ENCODE measurements at places on chromosomes 13 and 19.

DNA sequence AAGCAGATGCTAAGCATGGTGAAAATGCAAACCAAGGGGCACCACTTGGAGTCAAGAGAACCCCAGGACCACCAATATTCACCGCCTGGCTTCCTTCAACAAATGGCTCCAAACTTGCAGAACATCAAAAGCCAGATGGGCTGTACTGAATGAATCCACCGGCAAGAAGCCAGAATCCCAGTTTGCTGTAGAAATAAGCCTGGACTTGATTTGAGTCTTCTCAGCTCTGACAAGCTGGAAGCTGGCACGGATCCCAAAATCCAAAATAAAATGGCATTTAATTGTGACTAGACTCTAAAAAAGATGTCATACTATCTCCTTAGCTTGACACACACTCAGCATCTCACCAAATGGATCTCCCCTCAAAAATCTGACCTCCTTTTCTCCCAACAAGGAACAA lies 11.9 kb downstream of the EFNB2 start:
- DNase-seq = no peak

GRCh38 chr13:24684600-24684998 lies 4.4 kb downstream of the ATP12A start:
- no peak for DNase-seq

- peak; percentile 27 for DNase-seq
Measured at GRCh38 chr19:4557971-4558941, 1.2 kb downstream of the SEMA6B start.

DNA sequence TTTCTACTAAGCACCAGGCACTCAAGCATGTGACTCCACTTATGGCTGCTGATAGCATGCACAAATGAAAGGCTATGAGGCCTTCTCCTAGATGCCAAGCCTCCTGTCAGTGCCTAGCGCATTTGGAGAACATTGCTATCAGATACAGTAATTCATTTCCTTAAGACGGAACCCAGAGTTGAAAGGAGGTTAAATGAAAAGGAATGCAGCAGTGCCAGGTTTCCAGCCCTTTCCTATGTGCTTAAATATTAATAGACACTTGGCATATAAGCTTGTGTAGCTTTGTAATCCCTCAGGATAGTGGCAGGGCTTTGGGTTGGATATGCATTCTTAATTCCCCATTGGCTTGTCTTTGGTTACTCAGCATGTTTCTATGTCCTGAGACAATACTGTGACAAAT lies 140.1 kb upstream of the FRY start:
- DNase-seq = no peak

DNA sequence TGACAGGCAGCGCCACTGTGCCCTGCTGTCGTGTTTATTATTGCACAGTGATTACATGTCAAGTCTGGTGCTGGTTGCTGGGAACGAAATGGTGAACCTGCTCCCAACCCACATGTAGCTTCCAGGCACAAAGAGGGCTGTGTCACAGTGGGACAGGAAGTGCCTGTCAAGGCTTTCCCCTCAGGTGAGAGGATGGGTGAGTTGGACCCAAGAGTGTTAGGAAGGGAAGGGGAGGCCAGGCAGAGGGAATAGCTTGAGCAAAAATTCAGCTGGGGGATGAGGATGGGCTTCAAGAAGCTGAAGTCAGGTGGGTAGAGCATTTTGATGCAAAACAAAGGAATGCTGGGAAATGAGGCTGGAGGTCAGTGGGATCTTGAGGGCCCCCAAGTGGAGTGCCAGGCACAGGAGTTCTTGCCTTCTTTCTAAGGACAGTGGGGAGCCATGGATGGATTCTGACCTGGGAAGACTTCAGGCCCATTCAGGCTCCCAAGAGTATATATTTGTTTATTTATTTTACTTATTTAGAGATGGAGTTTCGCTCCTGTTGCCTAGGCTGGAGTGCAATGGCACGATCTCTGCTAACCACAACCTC lies 8.5 kb upstream of the QTRT1 start:
- DNase-seq = no peak

DNA sequence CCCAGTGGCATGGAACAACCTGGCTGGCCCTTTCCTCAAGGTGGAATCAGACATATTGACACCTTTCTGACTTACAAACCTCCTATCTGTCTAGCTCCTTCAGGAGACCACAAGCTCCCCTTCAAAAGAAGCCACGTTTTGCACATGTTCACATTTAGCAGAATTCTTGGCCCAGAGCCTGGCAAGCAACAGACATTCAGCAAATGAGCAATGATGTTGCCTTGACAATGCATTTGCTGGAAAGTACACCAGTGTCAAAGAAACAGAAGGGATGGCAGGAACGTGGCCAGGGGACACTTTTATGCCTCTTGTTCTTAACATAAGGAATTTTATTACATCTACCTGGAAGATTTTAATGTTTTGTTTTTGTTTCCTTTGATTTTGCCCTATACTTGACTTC lies 85.5 kb upstream of the FGF14 start:
- no peak for DNase-seq

DNA sequence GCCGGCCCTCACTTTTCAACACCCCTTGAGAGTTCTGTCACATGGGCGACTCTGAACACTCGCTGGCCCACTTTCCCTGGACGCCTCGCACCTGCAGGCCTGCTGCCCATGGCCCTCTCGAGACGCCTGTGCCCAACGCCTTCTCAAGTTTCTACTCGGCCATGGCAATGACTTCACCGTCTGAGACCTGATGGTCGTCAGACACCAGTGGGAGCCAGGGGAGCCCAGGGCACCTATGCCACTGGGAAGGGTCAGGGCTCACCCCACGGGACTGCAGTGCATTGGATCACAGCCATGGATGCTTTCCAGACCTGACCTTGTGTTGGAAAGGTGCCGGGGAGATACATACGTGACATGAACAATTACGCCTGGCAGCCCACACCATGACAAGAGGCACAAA lies 60.1 kb downstream of the KLF2 start:
- DNase-seq = no peak

DNA sequence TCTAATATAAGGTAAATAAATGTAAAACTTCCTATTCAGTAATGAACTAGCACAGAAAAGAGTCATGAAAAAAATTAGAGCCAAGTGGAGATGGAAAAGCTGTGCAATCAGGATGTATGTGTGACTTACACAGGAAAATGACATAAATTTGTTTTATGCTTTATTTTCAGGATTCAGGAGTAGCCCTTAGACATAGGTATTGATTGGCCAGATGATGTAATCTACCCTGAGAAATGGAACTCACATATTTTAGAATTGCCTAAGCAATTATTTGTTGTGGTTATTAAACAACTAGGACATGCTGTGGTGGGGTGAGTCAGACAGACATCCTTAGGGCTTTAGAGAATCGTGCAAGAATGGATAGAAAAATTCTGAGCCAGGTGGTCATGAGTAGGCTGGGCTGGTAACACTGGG lies 110.6 kb downstream of the PCDH9 start:
- DNase-seq = no peak

DNA sequence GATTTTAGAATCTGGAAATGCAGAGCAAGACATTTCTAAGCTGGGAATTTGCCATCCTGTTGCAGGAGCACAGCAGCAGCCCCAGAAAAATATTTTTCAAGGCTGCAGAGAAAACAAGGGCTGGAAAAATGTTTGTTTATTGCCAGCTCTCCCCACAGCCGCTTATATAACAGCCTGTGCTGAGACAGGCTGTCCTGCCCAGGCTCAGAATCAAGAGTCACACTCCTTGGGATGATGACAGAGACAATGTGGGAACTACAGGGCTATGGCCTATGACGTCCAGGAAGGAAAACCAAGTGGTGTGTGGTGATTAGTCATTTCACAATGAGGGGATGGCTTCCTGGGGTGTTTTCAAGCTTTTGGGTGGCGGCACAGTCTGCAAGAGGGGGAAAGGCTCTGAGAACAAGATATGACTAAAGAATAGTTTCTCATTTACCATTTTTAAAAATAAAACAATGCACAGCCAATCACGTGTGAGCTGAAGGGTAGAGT lies 136.3 kb upstream of the SERP2 start:
- peak; percentile 39 for DNase-seq

DNA sequence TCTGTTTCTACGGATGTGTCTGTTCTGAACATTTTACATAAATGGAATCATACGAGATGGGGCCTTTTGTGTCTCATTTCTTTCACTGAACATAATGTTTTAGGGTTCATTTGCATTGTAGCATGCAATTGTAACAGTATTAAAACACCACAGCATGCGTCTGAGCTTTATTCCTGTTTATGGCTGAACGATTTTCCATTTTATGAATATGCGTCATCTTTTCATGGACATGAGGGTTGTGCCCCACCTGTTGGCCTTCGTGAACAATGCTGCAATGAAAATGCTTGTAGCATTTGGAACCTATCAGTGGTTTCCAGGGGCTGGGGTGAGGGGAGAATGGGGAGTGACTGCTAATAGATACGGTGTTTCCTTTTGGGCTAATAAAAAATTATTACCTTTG lies 5.1 kb downstream of the OR10H1 start:
- DNase-seq = peak; percentile 59

- no peak for DNase-seq
Measured at GRCh38 chr13:18949970-18950369, 231.7 kb downstream of the TUBA3C start.

DNA sequence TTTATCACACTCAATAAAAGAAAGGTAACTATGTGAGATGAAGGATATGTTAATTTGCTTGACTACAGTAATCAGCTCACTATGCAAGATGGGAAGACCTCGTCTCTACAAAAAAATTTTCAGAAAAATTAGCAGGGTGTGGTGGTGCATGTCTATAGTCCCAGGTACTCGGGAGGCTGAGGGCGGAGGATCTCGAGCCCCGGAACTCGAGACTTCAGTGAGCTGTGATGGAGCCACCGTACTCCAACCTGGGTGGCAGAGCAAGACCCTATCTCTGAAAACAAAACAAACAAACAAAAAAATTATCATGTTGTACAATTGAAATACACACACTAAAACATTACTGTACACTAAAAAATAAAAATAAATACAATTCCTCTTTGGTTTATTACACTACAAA lies 376.7 kb upstream of the KLHL1 start:
- DNase-seq = no peak

DNA sequence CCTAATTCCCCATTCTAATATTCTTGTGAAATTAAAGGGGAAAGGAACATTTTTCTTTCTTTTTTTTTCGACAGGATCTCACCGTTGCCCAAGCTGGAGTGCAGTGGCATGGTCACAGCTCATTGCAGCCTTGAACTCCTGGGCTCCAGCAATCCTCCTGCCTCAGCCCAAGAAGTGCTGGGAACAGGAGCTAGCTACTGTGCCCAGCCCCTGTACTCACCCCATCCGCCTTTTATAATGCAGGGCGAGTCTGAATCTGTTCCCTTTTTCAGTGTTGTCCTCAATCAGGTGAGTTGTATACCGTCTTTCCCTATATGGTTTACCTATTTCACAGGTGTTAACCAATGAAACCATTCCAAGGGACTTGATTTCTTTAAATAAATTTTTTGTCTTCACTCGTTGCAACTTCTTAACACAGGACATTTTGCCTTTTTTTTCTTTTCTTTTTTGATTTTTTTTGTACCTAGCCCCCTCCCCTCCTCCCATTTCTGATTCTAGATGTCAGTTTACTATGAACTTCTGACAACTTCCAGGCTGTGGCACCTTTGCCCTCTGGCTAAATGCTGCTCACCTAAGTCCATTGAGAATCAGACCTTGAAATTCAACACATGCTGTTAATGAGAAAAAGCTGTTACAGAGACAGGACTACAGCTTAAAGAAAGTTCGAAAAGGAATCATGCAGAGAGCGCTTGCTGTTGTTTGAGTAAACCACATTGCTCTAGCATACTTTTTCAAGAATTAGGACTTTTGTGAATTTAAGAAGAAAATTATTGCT lies 562.1 kb upstream of the KLF12 start:
- DNase-seq = no peak

GRCh38 chr19:2336528-2337328 lies 8.2 kb downstream of the SPPL2B start:
- DNase-seq = no peak

DNA sequence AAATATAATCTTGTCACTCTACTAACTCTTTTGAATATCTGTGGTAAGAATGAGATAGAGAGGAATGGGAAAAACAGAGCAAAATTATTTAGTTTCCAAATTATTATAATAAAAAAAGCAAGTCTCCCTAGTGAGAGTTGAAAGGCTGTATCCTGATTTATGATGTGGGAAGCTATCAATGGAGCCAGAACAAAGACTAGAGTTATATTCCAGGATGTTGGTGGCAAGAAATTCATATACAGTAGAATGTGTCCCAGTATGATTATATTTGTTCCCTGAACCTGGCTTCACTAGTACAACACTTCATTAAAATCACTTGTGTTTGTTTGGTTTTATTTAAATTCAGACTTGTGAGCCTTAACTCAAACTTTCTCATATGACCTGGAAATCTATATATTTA lies 630.3 kb downstream of the GPC5 start:
- DNase-seq = no peak

DNA sequence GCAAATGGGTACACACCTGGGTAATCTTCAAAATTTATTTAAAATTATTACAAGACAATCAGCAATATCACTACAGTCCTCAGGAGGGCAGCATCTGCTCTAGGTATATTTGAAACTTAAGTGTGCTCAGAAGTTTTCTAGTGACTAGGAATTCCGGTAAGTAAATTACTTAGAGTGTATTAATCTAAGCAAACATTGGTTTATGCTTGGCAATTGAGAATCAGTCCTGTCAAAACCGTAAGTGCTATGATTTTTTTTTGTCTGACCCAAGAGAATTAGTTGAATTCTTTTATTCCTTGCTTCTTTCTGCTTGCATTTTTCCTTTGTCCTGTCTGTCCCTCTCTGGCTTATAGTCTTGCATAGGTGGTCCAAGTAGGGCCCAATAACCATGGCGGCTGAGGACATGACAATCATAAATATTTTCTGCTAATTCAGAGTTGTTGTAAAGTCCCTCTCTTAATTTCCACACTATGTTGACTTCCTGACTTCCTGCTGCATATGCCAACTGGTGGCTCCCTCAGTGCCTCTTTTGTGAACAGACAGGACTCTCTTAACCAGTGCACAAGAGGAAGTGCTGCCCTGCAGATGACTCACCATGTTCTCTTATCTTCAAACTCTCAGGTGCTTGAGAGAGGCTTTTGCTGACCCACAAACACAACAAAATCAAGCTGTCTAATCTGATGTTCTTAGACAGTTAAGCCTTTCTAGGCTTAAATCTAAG lies 82.2 kb downstream of the SLAIN1 start:
- peak; percentile 78 for DNase-seq

DNA sequence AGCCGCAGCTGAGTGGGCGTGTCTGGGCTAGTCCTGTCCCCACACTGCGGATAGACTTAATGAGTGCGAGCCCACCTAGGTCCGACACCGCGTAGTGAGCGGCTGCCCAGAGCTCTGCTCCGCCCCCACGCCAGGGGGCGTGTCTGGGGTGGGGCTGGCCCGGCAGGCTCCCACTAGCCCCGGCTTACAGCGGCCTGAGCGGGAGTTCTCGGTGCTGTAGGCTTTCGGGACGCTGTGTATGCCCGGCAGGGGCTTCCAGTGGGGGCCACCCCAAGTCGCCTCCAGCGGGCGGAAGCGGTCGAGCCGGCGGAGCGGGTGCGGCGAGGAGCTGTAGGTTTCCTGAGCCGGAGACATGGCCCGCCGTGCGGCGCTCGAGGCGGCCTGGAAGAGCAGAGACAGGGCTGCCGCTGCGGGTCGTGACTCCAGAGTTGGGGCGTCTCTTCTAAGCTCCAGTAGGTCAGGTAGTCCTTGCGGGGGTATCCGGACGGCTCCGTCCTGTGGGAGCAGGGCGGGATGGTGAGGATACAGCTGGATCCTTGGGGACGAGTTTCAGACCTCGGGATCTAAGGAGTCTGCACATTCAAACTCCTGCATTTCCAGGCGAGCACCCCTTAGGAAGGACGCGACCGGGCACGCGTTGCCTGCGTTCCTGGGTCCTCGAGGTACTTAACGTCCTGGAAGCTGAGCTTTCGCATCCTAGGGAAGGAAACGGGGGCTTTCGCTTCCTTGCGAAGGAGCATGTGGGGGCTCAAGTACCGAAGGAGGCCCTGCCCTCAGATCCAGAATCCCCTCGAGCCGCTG lies 1.2 kb downstream of the CGB7 start:
- DNase-seq = peak; percentile 25

GRCh38 chr13:109802936-109803335 lies 16.6 kb upstream of the IRS2 start:
- no peak for DNase-seq

All from hematopoietic multipotent progenitor cell treated with erythropoietin and hydrocortisone succinate and interleukin-3 and kit ligand, for 8 days (in vitro differentiated cells).